ENCODE measurements at places on chromosomes 4 and X.

GRCh38 chr4:152246659-152247058, 289.2 kb downstream of the FBXW7 start:
- no peak for DNase-seq

- no peak for DNase-seq
These were observed 358.6 kb downstream of the GPM6A start for GRCh38 chr4:175453456-175453855.

DNA sequence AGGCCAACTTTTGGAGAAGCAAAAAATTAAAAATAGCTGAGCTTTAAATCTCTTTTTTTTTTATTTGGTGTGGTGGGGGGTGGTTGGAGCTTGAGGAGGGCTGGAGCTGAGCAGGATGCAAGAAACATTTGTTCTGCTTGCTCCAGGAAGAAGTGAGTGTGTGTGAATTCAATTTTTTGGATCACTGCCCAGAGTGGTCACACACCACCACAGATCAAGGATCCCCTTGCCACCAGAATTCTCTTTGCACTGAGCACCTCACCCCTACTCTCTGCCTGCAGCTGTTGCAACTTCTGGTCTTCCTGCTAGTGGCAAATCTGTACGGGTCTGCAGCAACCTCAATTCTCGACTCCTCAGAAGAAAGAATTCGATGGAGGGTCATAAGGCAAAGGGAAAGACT, 19.9 kb upstream of the PLP1 start:
- DNase-seq = no peak

DNA sequence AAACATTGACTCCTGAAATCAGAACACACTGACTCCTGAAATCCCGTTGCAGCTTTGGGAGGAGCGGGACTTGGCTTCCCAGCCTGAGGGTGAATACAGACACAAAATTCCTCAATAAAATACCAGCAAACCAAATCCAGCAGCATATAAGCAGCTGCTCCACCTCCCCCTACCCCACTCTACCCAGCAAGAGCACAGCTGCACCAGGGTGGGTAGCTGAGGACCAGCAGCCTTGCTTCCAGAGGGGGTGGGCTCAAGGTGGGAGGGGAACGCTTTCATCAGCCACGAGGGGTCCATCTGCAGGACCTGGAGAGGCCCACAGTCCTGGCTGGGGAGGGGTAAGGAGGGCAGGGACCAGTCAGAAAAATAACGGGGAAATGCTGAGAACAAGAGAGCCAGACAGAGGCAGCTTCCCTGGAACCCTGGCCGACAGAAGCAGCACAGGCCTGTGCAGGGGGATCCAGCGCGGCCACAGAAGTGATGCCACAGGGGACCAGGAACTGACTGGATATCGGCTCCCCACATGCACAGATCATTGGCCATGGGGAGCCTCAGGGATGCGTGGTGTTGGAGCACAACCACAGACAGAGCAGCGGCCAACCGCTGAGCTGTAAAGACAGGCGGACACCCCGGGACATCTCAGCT, 49.8 kb downstream of the FGFRL1 start:
- DNase-seq = no peak

- no peak for DNase-seq
These were observed 4.1 kb downstream of the PRIMPOL start for GRCh38 chr4:184653650-184654049.
